ENCODE measurements at places on chromosomes 6 and 20.

- ATAC-seq: no peak
These were observed 456.9 kb upstream of the JAG1 start for GRCh38 chr20:11130554-11131166.

DNA sequence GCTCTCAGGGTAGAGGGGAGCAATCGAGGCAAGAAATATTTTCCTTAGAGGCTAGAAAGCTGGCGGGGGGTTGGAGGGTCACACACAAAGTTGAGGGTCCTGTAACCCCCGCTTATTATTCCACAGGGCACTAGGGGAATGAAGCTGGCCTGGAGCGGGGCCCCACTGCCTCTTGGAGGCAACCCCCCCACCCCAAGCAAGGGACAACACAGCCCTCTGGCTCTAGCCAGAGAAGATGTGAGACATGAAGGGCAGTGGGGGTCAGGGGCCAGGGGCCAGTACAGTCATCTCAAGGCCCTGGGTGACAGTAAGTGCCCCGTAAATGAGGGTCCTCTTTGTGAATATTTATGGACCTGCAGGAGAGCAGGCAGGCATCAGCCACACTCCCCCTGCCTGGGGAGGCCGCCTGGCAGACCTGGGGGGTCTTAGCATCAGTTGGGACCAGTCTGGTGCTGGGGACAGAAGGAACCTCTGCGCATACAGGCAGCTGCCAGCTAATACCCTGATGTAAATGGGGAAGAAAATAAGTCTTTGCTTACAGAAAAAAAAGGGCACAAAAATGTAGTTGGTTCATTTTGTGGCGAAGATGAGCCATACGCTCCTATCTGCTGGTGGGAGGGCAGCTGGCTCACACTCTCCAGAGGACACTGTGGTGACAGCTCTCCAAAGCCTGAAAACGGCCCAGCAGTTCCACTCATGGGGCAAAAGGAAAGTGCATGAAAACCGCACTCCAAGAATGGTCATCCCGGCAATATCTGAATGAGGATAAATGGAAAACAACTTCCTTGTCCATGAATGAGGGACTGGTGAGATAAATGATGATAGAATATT lies 21.9 kb downstream of the SPATA2 start:
- no peak for ATAC-seq

- ATAC-seq: no peak
These were observed 165.1 kb downstream of the LMBRD1 start for GRCh38 chr6:69631552-69632346.

DNA sequence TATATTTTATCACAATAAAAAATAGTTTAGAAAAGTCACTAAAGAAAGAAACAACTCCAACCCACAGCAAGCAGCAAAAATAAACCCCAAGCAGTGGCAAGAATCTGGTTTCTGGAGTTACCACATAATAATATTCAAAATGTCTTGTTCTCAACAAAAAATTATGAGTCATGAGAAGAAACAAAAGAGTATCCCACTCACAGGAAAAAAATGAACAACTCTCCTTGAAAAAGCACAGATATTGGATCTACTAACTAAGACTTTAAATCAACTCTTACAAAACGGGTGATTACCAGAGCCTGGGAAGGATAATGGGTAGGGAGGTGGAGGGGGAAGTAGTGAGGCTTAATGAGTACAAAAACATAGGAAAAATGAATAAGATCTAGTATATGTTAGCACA lies 425.6 kb downstream of the PLCB1 start:
- ATAC-seq: no peak

DNA sequence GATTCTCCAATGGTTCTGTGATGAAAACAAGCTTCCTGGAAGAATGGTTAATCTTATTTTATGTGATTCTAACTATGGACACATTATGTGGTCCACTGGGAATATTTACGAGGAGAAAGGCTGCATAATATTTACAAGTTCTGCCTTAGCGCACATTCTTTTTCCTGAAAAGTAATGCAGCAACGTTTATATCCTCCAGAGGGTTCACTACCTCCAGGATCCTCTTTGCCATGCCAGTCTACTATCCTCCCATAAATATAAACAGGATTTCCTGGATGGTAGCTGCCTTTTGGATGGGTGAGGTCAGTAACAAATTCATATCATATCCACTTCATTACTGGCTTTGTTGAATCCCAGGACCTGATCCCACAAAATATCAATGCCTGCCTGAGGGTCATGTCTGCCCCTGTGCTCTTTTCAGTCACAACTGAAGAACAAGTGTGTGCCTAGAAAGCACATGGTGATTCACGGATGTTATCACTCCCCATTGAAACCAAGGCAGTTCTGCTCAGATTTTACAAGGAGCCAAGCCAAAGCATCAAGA lies 30.4 kb downstream of the ADGRF5 start:
- no peak for ATAC-seq

DNA sequence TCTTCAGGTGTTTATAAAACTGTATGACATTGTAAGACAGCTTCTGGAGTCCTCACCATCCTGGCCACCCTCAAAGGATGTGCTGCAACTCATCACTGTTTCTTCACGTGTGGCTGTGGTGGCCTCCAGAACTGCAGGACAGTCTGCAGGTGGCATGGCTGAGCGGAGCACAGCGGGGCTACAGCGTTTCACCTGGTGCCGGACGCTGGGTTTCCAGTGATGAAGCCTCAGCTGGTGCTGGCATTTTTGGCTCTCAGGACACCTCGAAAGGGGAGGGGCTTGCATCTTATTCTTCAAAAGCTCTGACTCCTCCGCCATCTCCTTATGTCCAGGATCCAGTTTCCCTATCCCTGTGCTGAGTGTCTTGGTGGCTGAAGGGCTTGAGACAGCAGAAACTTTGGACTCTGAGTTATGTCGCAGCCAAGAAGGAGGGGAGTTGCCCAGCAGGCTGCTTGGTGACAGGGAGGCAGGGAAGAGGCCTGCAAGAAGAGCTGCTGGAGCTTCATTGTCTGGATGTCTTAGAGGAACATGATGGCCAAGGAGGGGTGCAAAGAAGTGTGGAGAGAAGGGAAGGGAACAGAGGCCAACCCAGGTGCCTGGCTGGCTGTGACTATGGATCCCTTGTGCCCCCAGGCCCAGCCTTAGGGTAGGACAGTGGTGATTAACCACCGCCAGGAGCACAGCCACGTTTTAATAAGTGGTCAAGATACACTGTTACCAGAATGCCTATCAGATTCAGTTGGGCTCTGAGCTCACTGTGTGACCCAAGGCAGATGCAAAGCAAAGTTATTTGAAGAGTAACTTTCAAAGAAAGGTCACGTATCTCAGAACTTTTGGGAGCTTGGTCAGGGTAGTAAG lies 58.7 kb downstream of the GTF2H5 start:
- ATAC-seq: no peak

DNA sequence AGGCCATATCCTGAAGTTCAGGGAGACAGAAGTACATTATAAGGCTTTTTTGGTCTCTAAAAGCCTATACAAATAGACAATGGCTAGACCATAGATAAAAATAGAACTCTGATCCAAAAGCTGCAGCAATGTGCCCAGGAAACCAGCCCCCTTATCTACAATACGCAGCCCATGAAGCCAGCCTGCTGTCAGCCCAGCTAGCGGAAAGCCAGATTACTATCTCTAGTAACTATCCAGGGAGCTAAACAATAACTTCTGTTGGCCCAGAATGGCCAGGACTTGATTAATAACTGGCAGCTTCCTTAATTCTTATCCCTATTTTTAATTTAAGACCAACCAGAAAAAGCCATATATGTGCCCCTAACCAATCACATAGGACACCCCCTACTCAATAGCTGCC lies 160.4 kb upstream of the SMLR1 start:
- ATAC-seq: no peak

DNA sequence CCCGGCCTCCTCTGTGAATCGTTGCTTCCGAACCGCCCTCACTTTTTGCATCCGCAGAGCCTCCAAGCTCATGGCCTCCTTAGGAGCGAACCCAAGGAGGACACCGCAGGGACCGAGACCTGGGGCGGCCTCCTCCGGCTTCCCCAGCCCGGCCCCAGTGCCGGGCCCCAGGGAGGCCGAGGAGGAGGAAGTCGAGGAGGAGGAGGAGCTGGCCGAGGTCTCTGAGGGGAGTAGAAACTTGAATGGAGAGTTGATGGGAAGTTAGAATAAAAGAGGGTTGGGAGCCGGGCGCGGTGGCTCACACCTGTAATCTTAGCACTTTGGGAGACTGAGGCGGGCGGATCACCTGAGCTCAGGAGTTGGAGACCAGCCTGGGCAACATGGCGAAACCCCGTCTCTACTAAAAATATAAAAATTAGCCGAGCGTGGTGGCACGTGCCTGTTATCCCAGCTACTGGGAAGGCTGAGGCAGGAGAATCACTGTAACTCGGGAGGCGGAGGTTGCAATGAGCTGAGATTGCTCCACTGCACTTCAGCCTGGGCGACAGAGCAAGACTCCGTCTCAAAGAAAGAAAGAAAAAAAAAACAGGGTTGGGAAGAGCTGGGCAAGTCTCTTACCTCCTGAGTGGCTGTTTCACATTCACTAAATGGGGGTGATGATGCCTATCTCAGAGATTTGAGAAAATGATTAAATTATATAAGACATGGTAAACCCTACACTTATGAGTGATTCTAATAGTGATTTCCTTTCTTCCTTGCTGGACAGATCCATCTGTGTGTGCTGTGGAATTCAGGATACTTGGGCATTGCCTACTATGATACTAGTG lies 805 bp downstream of the MSH5 start:
- no peak for ATAC-seq

DNA sequence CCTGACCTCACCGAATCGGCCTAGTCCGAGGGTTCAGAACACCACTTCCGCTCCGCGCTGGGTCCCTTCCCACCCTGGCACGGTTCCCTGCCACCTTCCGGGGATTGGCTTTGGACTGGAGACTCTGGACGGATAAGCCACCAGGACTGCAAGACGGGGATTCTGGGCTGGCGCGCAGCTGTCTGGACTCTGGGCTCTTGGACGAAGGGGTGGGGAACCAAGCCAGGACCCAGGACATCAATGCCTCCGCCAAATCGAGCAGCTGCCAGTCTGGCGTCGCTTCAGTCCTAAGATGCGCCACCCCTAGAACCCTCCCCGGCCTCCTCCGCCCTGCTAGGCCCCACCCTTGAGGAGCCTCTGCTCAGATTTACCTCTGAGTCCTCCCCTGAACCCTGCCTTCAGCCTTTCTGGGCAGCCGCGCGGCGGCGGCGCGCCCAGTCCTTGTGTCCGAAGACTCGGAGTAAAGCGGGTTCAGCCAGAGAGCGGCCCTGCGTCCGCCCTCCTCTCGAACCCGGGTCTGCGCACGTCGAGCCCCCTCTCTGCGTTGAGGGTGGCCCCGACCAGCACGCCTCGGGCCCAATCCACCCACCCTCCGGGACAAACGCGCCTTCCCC lies 1.2 kb downstream of the KCNK17 start:
- no peak for ATAC-seq

DNA sequence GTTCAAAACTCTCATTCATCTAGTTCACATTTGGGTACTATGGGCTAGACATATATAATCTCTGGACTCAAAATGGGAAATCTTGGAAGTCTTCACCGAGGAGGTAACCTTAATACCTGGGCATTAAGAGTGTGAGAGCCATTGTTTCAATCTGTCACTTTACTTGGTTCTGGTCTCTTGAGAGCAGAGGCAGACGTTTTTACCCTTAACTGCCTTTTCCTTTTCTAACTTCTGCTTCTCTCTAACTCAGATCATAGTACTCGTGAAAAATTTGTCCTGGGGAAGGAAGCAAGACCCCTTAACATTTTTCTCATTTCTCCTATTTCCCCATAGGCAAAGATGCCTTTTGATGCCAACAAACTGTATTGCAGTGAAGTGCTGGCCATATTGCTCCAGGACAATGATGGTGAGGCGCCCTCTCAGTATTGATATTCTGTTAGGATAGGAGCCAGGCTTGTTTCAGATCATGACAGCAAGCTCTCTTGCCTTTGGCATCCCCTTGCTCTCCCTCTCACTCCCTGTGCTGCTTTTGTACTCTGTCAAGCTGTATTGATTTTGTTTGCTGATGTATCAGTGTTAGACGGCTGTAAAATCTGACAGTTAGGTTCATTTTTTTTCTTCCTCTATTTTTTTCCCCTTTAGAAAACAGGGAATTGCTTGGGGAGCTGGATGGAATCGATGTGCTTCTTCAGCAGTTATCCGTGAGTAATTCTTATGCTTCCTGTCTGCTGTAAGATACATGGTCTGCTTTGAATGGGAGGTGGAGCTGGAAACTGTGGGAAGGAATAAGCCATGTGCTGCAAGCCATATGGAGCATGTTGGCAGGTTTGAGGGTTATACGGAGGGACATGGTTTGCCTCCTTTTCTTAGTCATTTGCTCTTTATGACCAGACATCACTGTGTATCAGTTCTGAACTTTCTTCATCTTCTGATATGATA lies 83.5 kb downstream of the CTNNBL1 start:
- ATAC-seq: no peak

GRCh38 chr6:4775494-4776130 lies 592 bp upstream of the CDYL start:
- ATAC-seq: peak; percentile 87

- no peak for ATAC-seq
These were observed 15.0 kb downstream of the ELOVL5 start for GRCh38 chr6:53333439-53334408.

DNA sequence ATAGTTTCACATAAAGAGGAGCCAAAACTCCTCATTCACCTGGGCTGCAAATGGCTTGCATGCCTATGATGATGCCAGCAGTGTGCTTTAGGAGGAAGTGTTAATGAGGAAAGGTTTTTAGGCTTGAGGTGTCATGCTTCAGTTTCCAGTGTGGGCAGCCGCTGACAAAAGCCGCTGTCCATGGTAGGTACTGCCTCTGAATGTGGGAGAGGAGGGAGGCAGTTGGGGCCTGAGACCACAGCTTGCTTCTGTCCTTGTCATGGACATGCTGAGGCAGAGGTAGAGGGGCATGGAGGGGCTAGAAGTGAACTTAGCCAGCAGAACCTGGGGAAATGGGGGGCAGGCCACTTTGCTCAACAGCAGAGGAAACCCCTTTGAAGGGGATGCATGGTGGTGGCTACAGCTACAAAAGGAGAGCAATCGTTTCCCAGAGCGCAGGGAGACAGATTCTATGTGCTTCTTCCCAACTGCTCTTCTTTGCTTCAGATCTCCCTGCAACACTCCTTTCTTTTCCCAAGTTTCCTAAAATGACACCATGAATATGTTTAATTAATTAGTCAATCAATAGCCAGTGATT lies 372.1 kb upstream of the CNR1 start:
- ATAC-seq: no peak

GRCh38 chr6:7893342-7893741 lies 17.2 kb downstream of the TXNDC5 start:
- no peak for ATAC-seq

- ATAC-seq: no peak
These were observed 9.2 kb downstream of the OR2A4 start for GRCh38 chr6:131692031-131692430.

DNA sequence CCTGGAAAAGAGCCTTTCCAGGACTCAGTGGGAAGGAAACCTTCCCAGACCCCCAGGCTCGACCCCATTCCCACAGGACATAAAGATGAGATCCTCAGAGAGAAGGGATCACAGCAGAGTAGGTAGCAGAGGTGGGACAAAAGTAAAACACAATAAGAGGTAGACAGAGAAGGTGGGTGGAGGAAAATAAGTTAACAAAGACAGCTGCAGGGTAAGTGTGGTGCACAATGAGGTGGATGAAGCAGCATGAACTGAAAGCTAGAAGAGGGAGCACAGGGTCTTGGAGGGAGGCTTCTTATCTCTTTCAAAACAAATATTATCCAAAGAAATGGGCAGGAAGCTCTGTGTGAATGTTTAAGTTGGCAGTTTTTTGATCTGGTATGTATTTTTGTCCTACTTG lies 14.0 kb upstream of the MAP7 start:
- no peak for ATAC-seq

Data from gastroesophageal sphincter (tissue), 4 donors.